Islet precursor cell (in vitro differentiated cells): ENCODE measurements at places on chromosomes 6 and 20.

- no peak for DNase-seq
Observed at GRCh38 chr6:139240161-139241010, 51.4 kb downstream of the TXLNB start.

DNA sequence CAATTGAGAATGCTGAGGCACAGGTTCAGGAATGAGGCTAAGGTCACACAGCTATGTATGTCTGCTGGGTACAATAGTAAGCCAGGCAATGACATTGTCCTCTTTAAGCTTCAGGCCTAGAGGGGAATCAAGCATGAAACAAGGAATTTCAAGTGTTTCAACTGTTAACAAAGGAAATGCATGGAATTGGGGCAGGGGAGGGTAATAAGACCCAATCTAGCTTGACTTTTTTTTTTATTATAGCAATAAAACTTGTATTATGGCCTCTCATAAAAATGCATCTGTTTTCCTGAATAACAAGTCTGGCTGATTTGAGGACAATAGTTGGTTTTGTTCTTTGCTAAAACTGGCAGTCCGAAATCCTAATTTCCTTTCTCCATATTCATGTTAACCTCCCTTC, 336.7 kb downstream of the CBLN4 start:
- no peak for DNase-seq

DNA sequence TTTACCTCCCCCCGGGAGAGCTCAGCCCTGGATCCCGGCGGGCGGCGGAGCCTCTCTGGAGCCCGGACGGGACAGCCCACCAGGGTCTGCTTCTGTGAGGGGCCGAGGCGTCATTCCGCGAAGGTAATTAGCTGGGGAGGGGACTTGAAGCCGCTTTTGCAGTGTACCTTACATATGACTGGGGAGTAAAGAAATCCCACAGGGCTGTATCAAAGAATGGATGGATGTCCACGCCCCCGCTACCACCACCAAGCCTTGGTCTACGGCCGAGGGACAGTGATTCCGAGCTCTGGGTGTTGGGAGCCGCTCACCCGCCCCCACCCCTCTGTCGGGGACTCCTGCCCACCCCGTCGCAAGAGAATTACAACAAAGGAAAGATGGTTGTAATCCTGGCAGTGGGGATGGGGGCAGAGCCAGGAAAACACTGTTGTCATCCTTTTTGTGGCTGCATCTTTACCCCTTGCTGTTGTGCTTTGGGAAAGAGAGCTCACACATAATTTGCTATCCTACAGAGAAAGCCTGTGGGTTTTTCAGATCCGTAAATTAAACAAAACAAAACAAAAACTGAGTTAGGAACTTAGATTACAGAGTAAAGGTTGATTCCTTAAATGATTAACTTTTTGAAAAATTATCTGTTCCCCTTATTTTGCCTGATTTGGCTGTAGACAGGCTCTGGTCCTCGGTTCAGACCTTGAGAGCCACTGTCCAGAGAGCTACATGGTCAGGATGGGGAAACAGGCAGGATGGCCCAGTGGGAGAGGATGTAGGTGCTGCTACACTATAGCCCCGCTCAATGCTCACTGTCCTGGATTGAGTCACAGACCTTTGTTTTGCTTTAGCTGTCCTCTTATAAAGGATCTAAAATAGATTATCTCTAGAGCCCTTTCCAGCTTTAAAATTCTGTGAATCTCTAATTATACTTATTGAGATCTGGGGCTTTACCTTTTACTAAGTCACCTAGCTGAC, 997 bp upstream of the FBXO30 start:
- peak; percentile 79 for DNase-seq

- peak; percentile 76 for DNase-seq
Observed at GRCh38 chr6:39765508-39766065, 26.6 kb upstream of the DAAM2 start.

GRCh38 chr6:130965656-130966055, 97.4 kb downstream of the EPB41L2 start:
- DNase-seq = no peak

DNA sequence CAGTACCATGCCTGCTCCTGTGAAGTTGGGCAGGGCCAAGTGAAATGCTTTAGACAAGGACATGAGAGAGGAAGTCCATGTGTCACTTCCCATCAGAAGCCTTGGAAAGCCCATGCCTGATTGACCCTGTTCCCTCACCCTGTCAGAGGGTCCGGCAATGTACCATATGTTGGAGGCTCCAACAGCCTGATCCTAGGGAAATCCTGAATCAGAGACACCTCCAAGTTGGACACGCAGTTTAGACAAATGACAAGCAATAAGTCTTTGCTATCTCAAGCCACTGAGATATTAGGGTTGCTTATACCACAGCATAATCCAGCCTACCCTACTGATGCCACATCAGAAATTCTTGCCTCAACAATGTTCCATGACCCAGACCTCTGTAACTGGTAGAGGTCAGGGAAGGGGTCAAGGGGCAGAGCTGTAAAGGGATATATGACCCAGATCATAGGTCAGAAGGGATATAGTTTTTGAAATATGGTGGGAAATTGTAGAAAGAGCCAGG, 174.8 kb downstream of the HACE1 start:
- DNase-seq = no peak

DNA sequence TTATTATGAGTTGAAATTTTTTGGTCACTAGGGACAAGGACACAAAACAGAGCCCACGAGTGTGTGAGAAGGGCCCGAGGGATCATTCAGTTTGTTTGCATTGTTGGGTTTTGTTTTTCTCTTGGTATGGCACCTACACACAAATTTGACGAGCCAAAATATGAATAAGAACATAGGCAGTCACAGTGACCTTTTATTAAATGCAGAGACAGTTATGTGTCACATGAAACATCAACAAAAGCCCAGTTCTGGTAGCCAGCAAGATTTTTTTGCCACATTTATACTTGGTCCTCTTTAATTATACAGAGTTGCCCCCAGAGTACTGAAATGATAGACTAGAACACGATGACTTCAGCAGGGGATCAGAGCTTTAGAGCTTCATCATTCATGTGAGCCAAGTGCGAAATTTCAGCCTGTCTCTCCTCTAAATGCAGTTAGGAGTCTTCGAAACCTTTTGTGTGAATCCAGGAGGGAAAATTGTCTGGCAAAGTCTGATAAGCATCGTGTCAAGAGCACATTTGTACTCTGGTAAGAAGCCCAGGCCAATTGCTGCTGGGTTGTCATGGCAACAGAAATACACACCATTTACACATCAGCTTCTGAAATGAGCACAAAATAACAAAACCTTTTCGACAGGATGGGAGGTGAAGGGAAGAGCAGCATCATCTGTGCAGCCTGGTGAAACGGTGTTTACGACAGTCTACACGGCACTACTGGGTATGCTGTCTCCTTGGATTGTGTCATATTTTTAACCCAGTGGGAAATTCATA, 79.2 kb upstream of the RIPOR2 start:
- DNase-seq = peak; percentile 73

GRCh38 chr6:170202416-170203135, 88.3 kb downstream of the DLL1 start:
- DNase-seq = peak; percentile 47

DNA sequence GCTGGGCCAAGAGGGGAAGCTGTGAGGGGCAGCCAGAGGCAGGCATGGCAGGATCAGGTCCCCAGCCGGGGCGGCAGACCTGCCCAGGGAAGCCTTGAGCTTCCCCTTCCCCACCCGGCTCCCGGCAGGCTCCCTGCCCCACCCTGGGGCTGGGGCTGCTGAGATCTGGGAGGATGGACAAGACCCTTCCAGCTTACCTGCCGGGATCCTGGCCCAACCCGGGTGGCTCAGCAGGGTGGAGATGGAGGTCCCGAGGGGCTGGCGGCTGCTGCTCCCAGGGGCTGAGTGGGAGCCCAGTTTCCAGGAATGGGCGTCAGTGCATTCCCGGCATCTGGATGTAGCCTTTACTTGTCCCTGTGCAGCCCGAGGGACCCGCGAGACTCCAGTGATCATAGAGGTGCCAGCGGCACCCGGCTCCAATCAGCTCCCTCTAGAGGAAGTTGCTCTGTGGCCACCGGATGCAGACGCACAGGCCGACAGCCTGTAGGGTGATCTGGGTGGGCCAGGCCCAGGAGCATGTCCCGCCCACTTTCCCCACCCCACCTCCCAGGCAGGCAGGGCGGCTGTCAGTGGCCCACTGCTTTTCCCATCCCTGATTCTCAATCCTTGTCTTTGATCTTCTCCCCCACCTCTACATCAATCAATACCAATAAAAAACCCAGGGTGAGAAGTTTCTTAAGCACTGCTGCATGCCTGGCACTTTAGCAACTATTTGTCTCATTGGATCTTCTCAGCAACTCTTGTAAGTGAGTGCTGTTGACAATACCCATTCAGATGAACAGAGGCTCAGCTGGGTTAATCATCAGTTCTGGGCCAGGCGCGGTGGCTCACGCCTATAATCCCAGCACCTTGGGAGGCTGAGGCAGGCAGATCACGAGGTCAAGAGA, at the start of gene BAK1:
Gene BAK1, minus strand, starts transcription at position 449 of the 887 bp plus-strand sequence. CDS start 2,672 bp downstream, outside the sequence.
- peak; percentile 98 for DNase-seq

- DNase-seq = peak; percentile 99
Observed at GRCh38 chr20:47809161-47809960, 24.1 kb upstream of the SULF2 start.

DNA sequence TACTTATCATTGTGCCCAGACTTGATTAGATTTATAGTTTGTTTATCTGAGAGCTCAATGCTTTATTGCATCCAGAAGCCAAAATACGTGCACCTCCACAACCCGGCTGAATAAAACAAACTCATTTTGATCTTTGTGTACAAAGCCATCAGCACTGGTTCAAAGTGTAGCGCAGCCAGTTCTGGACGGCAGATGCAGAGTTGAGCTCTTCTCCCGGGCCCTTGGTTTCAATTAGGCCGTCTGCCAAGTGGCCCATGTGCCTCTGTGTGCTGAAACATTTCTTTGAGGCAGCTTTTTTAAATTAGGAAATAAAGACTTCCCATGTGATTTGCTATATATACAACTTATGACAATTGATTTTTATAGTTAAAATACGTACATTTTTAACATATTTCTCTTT, 96.2 kb upstream of the RSPO3 start:
- DNase-seq = no peak

- no peak for DNase-seq
Observed at GRCh38 chr6:37840143-37840939, 20.8 kb downstream of the ZFAND3 start.

DNA sequence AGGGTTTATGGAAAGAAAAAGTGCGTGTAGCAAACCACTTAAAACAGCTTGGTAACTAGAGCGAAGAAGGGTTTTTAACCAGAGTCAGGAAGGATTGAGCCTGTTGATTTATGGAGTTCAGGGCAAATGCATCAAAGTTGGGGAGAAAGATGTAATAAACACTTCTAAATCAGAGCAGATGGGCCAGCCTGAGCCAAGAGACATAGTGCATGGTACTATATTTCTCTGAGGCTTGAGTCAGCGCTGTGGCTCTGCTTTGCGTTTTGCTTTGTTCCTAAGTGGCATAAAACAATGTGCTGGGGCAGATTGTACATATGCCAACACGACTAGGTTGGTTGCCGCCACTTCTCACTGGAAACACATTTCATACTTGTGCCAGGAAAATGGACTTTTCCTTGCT, 111.3 kb downstream of the BCKDHB start:
- no peak for DNase-seq

GRCh38 chr20:7723284-7723683, 217.0 kb downstream of the HAO1 start:
- DNase-seq = no peak

GRCh38 chr6:128099571-128100197, 198.8 kb upstream of the THEMIS start:
- DNase-seq = no peak

DNA sequence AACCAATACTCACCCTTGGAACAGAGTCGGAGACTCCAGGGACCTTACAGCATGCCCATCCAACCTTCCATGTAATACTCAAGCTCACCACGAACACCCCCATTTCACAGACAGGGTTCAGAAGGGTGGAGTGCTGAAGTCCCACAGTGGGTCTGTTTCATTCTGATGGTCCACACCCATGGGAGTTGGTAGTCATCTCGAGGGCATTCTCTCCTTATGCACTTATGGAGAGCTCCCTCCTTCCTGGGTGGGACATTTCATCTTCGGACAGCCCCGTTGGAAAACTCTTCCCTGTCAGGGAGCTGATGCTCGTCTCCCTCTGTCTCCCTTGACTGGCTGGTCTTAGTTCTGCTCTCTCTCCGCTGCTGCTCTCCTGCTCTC, 38.9 kb downstream of the COX4I2 start:
- no peak for DNase-seq

- DNase-seq = no peak
Observed at GRCh38 chr20:39462416-39462945, 500.3 kb downstream of the DHX35 start.

DNA sequence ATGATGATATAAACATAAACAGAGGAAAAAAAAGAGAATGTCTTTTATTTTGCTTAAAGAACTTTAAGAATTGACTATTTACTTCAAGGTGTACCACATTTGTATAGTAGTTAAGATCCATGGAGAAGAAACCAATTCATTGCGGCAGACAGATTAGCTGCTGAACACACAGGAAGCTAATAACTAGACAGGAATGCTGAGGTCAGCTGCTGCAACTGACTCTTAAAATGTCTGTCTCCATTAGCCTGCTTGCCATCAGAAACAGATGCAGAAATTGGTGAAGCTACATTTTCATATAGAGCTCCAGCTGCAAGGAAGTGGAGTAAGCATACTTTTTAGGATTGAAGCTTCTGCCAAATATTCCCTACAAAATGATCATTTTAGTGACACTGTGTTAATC, 939.5 kb downstream of the EPHA7 start:
- no peak for DNase-seq

- DNase-seq = no peak
Observed at GRCh38 chr20:58393299-58393698, 4.3 kb downstream of the VAPB start.

GRCh38 chr6:1313767-1314503, 2.0 kb downstream of the FOXQ1 start:
- DNase-seq = peak; percentile 74

DNA sequence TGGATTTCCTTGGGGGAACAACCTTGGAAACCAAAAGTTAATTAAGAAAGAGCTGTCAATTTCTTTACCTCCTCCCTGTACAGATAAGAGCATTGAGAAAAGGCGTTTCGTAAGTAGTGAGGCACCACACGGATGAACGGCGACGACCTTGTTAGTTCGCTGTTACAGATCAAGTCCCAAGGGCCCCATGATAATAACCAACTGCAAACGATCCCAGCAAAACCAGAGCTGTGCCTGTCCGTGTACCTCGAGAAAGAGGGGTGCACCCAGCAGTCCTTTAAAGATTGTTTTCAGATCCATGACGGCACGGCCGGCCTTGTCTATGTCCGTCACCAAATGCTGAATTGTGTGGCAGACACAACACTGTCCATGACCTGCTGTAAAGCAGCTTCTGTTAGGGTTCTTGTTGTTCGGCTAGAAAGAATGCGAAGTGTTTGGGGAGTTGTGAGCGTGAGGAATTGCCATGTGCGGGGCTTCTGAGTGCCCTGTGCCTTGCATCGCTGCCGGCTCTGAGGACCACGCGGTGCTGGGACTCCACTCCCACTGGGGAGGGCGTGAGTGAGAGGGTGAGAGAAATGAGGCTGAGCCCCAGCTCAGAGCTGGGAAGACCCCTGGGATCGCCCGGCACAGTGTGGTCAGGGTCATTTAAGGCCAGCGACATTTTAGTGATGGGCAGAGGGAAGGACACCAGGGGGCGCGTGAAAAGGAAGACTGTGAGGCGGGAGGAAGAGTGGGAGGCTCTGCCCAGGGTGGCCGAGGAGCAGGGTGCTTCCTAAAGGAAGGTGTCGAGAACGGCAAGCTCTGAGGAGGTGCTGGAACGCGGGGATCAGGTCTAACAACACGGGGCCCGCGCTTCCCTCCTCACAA, 136.8 kb upstream of the RPS6KA2 start:
- no peak for DNase-seq
